ENCODE measurements at places on chromosomes 2 and 18.

DNA sequence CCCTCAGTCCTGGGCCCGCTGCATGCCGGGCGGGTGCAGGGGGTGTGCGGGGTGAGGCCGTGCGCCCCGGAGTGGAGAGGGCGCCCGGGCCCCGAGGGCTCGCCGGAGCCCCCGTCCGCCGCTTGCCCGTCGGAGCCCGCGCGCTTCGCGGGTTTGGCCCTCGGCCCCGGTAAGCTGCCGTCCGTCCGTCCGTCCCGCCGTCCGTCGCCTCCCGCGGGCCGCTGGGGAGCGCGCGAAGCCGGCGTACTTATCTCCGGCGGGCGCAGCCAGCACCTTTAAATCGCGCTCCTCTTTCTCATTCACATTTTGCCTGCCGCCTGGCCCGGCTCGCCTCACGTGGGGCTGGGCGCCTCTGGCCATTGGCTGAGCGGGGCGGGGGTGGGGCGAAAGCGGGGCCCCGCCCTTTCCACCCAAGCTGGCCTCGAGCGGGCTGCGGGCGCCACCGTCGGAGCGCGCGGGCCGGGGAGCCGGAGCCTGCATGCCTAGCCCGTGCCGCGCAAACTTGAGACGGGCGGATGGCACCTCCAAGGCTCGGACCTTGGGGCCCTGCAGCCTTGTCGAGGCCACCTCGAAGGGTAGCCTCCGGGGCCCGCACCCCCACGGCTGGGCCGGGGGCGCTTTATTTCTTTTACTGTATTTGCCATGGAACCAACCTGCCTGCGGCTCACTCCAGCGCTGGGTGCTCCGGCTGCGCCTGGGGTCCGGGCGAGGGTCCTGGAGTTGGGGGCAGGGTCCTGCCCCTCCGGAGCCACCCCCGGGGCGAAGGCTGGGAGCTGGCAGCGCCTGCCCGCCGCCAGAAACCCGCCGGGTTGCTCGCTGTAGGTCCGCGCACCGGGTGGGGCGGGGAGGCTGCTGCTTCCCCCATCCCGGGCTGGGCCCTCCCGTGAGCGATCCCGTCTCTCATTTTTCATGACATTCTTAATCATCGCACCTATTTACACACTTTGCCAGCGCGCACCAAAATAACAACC, at the start of gene GBX2:
TSS of gene GBX2 (minus strand) at position 277 of the 971 bp plus-strand sequence. CDS start 415 bp downstream, outside the sequence.
- DNase-seq = peak; percentile 95

GRCh38 chr2:64873472-64873924, 115.7 kb upstream of the SLC1A4 start:
- DNase-seq = peak; percentile 86

- no peak for DNase-seq
Measured at GRCh38 chr2:101064505-101064867, 62.4 kb downstream of the RPL31 start.

- no peak for DNase-seq
Measured at GRCh38 chr18:79321625-79322405, 73.9 kb upstream of the NFATC1 start.

GRCh38 chr2:205133544-205133943, 548.8 kb upstream of the NRP2 start:
- DNase-seq = peak; percentile 18

- DNase-seq = no peak
Measured at GRCh38 chr2:459931-460330, 172.0 kb upstream of the ALKAL2 start.

DNA sequence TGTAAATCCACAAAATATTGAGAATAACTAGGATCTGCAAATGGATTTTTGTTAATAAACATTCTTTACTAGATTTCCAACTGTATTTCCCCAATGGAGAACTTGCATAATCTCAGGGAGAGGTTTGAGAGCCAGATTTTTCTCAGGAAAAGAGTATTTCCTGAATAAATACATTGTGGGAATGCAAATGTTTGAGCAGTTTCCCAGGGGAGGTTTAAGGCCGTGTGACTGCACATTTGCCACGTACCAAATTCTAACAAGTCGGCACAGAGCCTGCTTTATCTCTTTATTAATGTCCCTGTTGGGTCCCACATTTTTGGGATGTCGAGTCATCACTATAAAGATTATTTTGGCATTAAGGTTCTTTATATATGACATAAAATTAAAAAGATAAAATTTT, 27.0 kb downstream of the TFPI start:
- peak; percentile 67 for DNase-seq

GRCh38 chr2:45209302-45209701, 200.1 kb upstream of the SIX2 start:
- DNase-seq = no peak

- no peak for DNase-seq
Measured at GRCh38 chr18:63022429-63023022, 297.0 kb downstream of the BCL2 start.

GRCh38 chr2:133293544-133294353, 274.5 kb downstream of the NCKAP5 start:
- DNase-seq = no peak

DNA sequence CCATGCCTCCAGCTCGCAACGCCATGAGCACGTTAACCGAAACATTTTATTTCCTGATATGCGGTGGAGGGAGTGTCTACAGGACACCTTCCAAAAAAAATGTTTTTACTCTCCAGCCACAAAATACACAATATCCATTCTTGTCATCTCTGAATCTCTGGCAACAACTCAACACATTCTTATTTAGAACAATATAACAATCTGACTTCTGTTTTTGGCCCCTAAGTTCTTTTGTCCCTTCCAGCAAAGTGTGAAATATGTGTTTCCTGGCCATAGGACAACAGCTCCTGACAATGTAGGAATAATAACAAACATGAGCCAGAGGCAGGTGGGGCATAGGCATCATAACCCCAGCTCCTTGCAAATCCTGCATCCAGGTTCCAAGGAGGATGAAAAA, 163.0 kb downstream of the DDX1 start:
- no peak for DNase-seq

DNA sequence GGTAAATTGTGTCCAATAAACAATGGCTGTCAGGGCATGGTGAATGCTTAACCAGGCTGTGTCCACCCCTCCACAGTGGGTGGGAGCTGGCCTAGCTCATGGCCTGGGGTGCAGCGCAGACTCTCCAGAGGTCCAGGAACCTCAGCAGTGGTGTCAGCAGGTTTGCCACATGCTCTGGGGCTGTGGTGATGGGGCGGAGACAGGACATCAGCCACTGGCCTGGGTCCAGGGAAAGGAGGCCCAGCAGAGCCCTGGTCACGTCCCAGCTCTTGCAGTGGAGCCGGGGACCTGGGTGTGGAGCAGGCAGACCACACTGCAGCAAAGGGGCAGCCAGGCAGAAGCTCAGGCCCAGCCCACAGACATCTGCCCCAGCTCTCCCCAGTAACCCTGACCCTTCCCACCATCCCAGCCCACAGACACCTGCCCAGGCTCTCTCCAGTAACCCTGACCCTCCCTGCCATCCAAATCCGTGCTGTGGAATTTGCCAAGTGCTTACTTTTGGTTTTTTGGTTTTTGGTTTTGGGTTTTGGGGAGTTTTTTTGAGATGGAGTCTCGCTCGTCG, 13.8 kb upstream of the KIF1A start:
- no peak for DNase-seq

DNA sequence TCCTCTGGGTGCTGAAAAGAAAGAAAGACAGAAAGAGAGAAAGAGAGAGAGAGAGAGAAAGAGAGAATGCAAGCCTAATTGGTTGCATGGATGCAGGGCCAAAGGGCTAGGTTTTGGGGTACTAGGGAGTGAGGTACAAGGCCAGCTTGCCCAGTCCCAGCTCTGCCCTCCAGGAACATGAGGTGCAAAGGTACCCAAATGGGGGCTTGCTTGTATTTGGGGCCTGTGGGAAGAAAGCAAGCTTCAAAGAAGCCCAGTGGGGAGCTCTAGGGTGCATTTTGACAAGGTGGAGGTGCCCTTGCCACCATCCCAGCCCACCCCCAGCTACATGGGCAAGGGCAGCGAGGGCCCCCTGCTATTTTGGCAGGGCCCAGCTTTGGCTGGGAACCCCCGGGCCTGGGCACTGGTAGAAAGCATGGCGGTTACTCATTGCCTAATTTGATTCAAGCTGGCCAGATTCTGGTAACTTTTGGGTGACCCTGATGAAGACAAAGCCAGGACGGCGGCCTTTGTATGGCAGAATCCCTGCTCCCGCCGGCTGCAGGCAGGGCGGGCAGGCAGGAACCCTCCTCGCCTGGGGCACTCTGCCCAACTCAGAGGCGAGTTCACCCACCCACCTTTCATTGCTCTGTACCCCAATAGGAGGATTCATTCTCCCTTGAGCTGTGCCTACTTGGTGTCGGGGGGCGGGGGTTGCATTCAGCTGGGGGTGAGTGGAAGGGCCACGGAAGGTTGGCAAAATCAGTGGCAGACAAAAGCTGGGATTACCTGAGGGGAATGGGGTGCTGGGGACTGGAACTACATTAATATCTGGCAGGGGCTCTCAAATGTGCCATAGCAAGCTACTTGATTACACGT, 537 bp upstream of the HOXD4 start:
- DNase-seq = no peak

DNA sequence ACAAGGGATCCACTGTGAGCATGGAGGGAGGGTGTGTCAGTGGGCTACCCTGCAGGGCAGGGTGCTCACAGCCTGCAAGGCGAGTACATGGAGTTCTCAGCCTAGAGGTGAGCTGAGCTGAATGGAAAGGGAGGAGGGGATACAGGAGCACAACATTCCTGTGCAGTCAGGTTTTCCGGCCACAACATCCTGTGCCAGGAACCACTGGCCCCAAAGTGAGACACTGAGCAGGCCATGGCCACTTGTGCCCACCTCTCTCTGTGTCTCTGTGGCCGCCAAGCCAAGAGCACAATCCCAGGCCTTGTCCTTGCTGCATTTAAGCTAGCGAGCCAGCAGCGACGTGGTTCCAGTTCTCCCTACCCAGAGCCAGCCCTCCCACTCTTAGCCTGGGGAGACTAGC, 6.1 kb downstream of the DOK1 start:
- DNase-seq = no peak

GRCh38 chr2:197710424-197711042, 5.4 kb downstream of the MARS2 start:
- DNase-seq = no peak

GRCh38 chr2:20559277-20559676, 91.6 kb downstream of the HS1BP3 start:
- DNase-seq = no peak

DNA sequence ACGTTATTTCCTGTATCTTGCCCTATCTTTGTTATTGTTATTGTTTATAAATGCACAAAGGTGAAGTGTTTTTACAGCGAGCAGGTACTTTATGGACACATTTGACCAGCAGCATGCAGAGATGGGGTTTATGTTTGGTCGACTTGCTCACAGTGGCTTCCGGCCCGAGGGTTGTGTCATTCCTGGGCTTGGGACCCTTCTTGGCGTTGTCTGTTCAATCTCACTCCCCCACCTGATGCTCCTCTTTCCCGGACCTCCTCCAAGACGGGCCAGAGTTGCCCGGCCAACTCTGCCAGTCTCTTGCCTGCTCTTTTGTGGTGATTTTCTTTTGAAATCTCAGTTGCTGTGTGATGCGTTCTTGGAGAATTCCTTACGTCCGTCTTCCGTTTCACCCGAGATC, 153.9 kb downstream of the TWIST2 start:
- DNase-seq = no peak

DNA sequence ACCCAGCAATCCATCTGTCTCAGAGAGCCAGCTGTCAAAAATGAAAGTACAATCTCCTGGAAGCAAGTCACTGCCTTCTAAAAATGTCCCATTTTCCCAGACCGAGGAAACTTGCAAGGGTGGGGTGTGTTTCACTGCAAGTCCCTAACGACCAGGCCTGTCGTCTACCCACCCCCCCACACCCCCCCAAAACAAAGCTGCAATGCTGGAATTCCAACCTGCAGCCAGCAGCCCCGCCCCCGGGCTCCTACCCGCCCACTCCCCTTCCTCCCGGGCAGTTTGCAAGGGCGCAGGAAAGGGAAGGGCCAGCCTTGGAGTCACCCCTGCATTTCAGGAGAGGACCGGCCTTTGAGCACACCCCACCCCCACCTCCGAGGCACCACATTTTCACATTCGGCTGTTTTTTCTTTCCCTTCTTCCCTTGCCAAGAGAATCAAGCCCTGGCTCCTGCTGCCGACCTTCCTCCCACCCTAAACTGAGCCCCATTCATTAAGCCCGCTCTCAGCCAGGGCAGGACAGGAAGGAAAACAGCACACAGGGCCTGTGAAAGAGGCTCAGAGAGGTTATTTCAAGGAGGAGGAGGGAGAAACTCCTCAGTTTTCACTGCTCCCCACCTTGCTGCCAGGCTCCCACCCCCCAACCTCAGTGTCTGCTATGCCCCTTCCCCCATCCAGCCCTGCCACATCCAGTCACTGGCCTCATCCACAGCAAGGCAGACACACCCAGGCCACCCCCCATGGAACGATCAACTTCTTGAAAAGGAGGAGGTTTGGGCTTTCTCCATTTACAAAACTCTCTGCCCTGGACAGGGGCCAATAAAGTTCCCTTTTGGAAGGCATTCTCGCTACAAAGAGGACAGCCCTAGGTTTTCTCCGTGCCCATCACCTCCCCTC, 11.3 kb downstream of the SMAD7 start:
- no peak for DNase-seq

DNA sequence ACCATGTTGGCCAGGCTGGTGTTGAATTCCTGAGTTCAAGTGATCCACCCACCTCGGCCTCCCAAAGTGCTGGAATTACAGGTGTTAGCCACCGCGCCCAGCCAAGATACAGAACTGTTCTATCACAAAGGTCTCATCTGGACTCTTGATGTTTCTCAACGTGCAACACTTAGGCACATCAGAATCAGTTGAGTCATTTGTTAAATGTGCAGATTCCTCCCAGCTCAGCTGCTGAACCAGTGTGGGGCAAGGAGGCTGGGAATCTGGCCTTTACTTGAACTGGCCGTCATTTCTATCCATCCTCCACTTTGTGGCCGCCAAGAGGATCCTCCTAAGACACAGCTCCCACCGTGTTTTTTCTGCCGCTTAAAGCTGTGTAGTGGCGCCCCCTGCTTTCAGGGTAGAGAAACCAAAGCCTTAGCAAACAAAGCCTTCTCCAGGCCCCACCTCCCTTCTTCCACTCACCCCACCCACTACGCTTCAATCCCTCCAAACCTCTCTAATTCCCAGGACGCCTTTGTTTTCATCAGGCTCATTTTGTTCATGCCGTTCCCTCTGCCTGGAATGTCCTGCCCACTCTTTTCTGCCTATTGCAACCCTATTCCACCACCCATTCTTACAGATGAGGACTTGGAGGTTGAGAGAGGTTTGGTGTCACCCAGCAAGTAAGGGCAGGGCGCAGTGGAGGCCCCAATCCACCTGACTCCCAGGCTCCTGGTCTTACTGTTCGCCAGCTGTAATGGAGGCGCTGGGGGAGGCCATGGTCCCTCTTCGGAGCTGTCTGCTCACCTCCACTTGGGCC, 776 bp upstream of the SPEG start:
- peak; percentile 82 for DNase-seq

DNA sequence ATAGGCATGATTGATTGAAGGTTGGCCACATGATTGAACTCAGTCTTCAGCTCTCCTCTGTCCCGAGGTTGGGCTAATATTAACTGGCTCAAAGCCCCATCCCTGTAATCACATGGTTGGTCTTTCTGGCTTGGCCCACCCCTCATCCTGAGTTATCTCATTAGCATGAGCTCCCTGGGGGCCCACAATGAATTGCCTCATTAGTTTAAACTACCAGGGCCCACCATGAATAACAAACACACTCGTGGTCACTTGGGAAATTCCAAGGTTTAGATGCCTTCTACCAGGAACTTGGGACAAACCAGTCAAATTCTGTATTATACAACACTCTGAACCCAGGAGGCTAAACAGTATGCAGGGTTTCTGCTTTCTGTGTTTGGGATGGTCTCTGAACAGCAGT, 121.7 kb upstream of the B3GNT2 start:
- no peak for DNase-seq

GRCh38 chr2:15359716-15360531, 201.2 kb downstream of the NBAS start:
- no peak for DNase-seq

All from SJCRH30 (cell line).